ENCODE measurements at places on chromosomes 16 and 17.

DNA sequence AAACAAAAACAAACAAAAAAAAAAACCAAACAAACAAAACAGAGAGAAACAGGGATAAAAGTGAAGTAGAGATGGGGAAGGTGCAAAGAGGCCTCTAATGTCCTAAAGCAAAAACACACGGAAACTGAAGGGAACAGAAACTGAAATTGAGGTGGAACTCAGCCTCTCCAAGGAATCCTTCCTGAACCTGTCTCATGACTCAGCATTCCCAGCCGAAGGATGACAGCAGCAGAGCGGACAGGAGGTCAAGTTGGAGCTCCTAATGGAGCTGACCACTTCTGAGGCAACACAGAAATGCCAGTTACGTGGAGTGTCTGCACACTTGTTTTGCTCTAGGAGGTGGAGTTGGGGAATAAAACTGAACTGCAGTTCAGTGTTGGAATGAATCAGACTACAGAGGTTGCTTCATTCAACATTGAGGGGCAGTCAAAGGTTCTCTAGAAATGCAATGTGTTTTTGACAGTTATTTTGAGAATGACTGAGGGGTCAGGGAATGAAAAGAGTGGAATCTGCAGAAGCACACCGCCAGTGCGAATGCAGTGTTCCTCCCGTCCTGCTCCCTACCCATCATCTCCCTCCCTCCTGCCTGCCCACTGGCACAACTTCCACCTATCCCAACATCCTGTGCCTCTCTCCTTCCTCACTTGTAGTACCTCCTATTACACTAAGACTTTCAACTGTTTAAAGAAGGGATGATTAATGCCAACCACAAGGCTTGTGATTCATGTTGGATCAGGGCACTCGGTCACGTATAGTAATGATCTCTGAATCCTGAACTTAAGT lies 6.3 kb downstream of the UBE2O start:
- no peak for DNase-seq

- DNase-seq = no peak
Measured at GRCh38 chr17:40614431-40615067, 33.1 kb downstream of the SMARCE1 start.

- no peak for DNase-seq
Measured at GRCh38 chr16:17657045-17657444, 186.3 kb upstream of the XYLT1 start.

GRCh38 chr16:85174871-85175723 lies 62.8 kb upstream of the CIBAR2 start:
- DNase-seq = no peak

DNA sequence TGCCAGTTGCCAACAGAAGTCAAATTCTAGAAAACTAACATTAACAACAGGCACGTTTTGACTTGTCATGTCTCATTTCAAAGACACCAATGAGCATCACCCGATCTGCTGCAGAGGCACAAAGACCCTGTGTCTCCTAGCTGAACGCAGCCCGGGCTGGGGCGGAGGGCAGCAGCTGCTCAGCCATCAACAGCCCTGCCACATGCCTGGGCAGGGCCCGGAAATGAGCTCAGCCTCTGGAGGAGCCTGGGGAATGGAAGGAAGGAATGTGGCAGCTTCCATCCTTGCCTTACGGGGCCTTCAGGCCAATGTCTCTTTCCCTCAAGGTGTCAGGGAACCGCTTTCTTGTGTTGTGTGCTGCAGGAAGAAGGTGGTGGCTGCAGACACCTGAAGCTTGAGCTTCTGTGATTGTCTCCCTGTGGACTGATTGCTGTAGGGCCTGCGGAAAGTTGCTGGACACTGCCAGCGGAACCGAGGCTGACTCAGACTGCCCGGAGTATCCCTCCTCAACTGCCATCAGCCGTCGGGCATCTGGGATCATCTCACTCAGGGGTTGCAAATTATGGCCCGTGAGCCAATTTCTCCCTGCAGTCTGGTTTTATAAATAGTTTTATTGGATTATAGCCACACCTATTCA lies 7.3 kb downstream of the CDH13 start:
- no peak for DNase-seq

DNA sequence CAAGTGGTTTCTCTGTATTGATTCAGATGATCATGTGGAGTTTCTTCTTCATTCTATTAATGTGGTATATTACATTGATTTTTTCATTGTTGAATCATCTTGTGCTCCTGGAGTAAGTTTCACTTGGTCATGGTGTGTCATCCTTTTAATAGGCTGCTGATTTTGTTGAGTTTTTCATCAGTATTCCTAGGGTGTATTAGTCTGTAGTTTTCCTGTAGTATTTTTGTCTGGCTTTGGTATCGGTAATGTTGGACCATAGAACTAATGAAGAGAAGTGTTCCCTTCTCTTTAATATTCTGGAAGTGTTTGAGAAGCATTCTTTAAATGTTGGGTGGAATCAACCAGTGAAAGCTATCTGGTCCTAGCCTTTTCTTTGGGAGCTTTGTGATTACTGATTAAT lies 99.0 kb downstream of the OMG start:
- no peak for DNase-seq

DNA sequence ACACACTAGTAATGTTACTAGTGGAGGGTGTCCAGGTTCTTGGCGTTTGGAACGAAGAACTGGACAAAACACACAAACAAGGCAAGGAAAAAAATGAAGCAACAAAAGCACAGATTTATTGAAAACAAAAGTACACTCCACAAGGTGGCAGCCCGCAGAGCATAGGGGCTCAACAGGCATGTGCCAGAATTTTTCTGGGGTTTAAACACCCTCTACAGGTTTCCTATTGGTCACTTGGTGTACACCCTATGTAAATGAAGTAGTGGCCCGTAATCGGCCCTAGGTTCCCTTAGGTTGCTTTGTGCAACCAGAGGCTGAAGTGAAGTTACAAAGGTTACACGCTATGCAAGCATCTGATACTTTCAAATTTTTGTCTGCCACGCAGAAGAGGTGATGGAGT lies 8.1 kb downstream of the OR2C1 start:
- no peak for DNase-seq

DNA sequence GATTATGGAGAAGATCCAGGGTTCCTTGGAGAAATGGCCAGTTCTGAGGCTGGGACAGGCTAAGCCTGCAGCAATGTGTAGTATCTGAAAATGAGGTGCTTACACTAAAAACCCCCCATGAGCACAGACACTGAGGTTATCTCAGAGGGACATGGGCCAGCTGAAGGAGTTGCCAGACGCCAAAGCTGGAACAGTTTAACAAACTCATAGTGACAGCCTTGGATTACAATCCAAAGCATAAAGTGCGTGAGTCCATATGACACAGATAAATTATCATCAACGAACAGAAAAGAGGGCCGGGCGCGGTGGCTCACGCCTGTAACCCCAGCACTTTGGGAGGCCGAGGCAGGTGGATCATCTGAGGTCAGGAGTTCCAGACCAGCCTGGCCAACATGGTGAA lies 11.2 kb upstream of the CAPN15 start:
- no peak for DNase-seq

DNA sequence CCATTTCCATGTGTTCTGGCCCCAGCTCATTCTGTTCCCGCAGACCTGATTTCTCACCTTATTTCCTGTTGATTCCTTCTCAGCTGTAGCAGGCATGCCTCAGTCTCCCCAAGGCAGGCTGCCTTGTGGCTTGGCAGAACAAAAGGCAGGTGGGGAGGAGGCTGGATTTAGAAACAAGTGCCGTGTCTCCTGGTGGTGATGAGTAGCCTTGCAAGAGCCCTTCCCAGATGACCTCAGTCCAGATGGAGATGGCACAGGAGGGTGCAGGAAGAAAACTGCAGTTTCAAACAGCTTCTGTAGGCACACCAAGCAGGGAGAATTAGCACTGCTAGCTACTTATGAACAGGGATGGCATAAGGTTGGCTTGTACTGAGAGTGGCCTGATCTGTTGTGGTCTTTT lies 64.6 kb downstream of the ARHGAP44 start:
- no peak for DNase-seq

Data from CD8-positive, alpha-beta memory T cell (primary cell).